ENCODE measurements at places on chromosomes 2 and 18.

GRCh38 chr2:151204756-151205155 lies 56.9 kb downstream of the RBM43 start:
- DNase-seq: no peak

GRCh38 chr2:187612857-187613256 lies 58.6 kb upstream of the TFPI start:
- DNase-seq: no peak

GRCh38 chr2:74503506-74504475 lies 3.7 kb downstream of the PCGF1 start:
- DNase-seq: no peak

DNA sequence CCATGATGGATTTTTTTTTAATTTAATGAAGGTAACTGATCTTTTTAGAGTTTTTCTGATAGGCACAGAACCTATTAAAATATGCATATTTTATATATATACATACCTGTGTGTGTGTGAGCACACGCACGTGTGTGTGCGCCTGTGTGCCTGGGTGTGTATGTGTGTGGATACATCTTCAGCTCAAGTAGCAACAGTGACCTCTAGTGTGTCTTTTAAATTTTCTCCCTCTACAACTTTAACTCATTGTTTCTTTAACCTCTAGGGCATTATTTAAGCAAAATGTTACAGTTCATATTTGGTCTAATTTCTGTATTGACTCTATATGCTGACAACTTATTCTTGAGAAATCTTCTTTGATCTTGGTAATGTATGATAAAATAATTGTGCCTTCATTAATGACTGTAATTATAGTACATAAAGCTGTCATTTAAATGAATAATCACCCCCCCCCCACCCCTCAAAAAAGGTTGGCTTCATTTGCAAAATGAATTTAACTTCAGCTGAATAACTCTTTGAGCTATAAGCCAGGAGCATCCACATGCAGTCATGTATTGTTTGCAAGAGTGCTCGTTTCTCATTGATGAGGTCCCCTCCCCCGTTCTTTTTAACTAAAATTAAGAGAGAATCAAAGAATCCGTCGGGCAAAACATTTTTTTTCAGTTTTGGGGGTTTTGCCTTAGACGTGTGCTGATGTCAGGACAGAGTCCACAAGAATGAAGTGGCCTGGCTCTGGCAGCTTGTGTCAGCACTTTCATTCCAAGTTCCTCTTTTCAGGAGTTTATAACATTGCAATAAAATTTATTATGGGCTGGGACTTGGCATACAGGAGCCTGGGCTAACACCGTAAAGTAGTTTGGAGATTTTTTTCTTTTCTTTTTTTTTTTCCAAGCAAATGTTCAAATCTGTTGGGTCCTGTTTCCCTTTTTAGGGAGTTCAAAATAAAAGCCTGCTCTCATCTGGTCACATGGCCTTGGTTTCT lies 80.0 kb downstream of the ETAA1 start:
- DNase-seq: no peak

- no peak for DNase-seq
These were observed 54.9 kb downstream of the ZCCHC2 start for GRCh38 chr18:62577765-62578164.

DNA sequence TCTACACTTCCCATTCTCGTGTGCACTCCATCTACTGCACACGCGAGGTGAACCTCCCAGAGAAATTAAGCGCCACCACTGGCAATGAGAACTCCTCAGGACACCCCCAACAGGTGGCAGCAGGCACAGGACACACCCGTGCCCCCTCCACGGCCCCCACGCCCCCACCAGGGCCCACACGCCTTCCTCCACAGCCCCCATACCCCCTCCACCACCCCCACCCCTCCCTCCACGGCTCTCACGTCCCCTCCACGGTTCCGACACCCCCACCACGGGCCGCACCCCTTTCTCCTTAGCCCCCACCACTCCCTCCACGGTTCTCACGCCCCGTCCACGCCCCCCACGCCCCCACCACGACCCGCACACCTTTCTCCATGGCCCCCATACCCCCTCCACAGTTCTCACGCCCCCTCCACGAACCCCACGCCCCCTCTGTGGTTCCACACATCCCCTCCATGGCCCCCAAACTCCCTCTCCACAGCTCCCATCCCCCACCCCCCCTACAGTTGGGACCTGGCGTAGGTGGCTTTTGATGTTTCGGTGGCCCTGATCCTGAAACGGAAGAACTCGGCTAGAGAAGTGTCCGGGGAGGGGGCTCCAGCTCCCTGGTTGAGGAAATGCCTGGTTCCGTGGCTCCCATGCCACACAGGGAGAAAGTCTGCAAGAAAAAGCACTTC lies 110.8 kb downstream of the ZNF516 start:
- DNase-seq: no peak

DNA sequence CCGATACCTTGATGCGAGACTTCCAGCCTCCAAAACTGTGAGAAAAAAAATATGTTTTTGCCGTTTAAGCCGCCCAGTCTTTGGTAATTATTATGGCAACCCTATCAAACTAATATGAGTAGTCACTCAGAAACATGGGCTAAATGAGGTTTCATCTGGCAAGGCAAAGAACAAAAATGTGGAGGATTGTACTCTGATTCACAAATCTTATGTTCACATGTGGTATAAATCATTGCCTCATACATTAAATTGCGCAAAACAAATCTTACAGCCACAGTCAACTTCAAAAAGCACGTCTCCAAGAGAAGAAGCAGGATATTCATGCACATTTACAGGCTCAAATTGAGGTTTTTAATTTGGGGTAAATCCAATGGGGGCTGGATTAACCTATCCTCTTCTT lies 1435.4 kb upstream of the LRRTM1 start:
- DNase-seq: no peak

- DNase-seq: no peak
These were observed 13.0 kb upstream of the RTN4 start for GRCh38 chr2:55063226-55063625.

DNA sequence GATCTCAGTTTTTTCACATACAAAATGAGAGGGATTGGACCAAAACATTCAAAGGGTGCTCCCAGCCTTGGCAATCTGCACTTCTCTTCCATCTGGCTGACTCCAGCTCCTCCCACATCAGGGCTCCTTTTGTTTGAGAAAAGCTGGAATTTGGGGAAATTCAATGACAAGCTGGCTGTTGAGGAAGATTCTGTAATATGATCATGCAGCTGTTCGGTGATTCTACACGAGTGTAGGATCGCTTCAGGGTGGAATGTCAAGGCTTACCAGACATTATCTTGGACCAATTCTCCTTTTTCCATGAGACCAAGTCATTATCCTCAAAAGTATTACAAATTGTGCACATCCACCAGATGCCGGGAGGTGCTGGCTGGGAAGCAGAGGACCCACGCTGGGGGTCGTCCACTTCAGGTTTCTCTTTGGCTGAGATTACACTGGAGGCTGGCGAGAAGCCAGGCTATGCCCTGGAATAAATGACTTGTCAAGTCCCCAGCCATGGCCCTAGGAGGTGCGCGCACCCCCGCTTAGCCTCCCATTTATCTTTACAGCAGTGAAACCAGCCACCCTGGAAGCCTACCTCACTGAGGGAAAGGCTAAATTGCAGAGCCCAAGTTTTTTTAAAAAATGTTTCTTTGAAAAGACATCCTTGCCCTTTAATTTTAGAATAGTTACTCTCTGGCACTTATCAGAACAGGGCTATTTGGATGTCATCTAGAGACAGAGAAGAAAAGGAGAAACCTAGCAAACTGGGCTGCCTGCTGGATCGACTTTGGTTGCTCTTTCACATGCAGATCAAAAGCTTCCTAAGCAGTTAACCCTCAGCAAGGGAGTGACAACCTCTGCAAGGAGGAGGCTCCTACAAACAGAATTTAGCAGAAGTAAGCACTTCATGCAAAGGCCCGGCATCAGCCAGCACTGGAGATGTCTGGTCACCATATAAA lies 42.5 kb upstream of the LCLAT1 start:
- no peak for DNase-seq

DNA sequence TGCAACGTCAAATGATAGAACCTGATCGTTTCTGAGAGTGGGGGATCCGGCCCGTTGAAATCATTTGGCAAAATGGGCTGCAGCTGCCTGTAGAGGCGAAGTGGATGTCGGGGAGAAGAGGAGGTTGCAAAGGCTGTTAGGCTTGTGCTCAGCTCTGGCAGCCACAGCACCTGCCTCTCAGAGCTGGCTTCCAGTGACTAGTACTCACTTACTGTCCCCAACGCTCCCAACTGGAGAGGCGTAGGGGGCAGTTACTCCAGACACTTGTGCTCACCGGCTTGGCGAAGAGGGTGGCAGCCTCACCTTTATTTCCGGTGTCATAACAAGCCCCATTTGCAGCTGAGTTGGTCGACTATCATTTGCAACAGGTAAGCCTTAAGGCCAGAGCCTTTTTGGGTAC lies 37.9 kb downstream of the NCK2 start:
- no peak for DNase-seq

DNA sequence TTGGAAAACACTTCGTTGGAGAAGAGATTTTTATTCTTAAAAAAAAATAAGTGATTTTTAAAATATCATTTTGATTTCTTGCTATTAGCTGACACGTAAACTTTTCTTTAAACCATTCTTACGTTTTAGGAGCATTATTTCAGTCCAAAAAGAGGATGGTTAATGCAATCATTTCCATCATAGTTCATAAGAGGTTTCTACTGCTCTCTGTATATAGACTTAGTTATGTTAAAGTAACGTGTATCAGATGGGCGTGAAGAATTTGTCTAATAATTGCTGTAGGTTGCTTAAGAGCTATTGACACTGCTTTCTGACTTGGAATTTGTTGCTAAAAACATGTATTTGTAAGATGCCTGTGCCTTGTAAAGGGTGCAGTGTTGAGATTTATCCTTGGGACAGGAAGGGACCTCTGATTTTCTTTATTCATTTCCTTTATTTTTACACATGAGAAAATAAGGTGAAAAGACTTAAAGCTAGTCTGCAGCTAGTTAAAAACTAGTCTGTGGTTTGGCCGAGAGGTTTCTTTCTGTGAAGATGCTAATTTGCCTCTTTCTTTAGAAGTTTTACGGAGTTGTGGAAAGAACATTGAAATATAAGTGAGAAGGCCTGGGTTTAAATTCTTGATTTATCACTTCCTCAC lies 2.9 kb downstream of the ANKRD12 start:
- DNase-seq: no peak

GRCh38 chr18:22503803-22504202 lies 86.1 kb upstream of the CTAGE1 start:
- no peak for DNase-seq

Measured in activated CD4-positive, alpha-beta T cell treated with anti-CD3 and anti-CD28 coated beads for 24 hours (primary cell).